ENCODE measurements at places on chromosomes 16 and 17.

DNA sequence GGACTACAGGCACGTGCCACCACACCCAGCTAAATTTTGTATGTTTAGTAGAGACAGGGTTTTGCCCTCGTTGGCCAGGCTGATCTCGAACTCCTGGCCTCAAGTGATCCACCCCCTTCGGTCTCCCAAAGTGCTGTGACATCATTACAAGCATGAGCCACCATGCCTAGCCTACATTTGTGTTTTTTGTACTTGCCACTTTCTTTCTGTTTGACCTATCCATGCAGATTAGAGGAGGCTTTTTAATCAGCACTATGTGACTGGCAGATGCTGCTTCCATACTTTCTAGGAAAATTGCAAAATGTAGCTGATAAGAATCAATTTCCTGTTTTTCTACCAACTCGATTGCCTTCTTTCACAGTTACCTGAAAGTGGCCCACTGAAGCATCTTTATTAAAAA lies 57.3 kb downstream of the B9D1 start:
- no peak for DNase-seq

DNA sequence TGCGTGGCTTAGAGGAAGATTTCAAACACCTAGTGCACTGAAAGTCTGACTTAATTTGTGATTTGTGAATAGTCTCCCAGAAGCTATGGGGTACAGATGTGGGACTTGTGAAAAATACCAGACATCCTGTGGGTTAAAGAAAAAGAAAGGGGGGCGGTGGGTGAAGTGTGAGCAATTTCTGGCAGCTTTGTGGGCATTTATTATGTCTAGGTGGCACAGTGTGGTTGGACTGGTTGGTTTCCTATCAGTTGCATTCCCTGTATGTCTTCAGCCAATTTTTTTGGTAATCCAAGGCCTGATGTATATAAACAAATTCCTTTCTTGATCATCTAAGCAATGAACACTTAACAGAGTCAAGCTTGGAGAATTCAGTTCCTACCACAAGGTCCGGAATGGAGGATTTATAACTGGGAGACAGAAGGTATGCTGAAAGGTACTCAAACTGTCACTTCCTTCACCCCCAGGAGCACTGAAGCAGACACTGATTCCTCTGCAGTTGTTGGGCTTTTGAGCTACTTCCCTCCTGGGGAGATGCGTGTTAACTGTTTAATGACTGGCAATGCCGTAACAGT lies 211.6 kb downstream of the WWOX start:
- DNase-seq = no peak

DNA sequence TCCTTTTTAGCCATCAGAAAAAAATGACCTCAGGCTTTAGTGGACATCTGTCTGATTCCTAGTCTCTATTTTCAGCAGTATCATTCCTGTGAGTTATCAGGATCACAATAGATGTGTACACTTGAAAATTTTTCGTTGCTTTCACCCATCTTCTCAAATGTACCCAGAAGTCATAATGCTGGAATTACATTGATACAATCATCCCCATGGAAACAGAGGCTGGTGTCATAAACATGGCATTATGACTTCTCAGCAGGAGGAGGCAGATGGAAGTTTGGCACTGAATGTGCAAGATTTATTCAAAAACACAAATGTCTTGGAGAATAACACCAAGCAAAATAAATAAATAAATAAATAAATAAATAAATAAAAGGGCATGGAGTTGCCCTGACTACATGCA lies 292.5 kb downstream of the PHKB start:
- DNase-seq = no peak

- no peak for DNase-seq
Observed at GRCh38 chr16:69073181-69073702, 32.2 kb upstream of the HAS3 start.

DNA sequence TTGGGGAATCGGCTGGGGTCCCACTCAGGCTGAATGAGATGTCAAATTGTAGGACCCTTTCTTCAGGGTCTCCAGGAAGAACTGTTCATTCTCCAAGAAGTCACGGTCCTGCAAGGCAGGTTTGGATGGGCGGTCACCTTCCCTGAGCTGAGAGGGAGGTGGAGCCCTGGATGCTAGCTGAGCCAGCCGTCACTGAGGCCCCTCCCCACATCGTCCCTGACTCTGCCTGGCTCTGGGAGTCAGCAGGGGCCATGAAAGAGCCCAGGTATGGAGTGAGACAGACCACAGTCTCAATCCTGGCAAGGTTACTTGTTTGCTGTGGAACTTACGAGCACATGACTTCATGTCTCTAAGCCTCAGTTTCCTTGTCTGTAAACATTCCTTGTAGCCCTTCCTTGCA lies 6.0 kb upstream of the MRPL38 start:
- DNase-seq = peak; percentile 54

DNA sequence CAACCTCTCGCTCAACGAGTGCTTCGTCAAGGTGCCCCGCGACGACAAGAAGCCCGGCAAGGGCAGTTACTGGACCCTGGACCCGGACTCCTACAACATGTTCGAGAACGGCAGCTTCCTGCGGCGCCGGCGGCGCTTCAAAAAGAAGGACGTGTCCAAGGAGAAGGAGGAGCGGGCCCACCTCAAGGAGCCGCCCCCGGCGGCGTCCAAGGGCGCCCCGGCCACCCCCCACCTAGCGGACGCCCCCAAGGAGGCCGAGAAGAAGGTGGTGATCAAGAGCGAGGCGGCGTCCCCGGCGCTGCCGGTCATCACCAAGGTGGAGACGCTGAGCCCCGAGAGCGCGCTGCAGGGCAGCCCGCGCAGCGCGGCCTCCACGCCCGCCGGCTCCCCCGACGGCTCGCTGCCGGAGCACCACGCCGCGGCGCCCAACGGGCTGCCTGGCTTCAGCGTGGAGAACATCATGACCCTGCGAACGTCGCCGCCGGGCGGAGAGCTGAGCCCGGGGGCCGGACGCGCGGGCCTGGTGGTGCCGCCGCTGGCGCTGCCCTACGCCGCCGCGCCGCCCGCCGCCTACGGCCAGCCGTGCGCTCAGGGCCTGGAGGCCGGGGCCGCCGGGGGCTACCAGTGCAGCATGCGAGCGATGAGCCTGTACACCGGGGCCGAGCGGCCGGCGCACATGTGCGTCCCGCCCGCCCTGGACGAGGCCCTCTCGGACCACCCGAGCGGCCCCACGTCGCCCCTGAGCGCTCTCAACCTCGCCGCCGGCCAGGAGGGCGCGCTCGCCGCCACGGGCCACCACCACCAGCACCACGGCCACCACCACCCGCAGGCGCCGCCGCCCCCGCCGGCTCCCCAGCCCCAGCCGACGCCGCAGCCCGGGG lies 1.3 kb downstream of the FOXC2 start:
- no peak for DNase-seq

GRCh38 chr17:52024300-52024870 lies 134.1 kb downstream of the CA10 start:
- no peak for DNase-seq

GRCh38 chr16:27448532-27449433 lies 46.8 kb downstream of the IL21R start:
- no peak for DNase-seq

DNA sequence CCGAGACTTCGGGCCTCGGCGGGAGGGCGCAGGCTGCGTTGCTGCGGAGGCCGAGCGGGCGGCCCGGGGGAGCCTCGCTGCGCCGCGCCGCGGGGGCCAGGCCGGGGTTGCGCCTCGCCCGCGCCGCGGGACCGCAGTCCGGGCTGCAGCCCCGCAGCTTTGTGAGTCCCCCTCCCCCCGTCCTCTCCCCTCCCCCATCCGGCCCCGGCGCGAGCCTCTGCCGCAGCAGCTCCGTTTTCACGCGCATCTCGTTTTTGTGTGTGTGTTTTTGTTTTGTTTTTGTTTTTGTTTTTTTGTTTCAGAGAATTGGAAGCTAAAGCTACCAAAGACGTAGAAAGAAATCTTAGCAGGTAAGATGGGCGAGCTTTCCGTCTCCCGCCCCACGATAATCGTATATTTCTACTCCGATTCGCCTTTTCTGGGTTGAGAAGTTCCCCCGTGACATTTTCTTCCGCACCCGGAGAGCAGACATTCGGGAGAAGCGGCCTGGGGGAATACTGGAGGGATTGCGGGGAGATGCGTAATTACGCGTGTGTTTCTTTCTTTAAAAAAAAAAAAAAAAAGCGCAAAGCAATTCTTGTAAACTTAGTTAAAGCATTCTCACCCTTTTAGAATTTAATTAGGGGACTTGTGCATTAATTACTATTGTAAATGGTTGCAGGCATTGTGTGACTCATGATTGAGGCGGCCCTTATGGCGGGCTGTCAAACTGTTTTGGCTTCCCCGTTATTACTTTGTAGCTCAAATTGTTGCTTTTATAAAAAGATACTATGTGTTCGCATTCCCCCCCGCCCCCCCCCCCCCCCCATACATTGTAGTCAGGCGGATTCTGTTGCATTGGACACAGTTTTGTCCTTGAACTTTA lies 732 bp downstream of the TNRC6A start:
- peak; percentile 48 for DNase-seq
